ENCODE measurements at places on chromosomes 6 and 20. TPM values are rescaled to one million over a fixed set of nuclear protein-coding genes. Genes with fewer than 3 reads are reported as not detected.

DNA sequence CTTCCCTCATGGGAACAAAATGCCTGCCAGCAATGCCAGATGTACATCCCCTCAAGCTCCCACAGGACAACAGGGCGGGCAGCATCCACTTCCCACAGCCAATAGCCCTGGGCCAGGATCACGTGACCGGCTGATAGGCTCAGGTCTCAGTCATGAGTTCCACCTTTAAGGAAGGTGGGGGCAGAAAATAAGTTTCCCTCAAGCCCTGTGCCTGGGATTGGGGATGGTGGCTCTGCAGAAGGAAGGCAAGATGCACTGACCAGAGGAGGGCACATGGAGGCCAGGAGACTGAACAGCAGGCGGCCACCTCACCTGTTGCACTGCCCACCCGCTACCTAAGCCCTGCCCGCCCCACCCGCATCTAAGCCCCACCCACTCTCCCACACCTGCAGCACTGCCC, 149.1 kb downstream of the BMP7 start:
- H3K27me3 ChIP-seq: no peaks in the 10 kb centered on the region
- no peaks in the 10 kb centered on the region for H3K36me3 ChIP-seq
- no peak overlapping the region for H3K27ac ChIP-seq
- no peak for DNase-seq
- no peaks in the 10 kb centered on the region for H3K4me1 ChIP-seq

- H3K4me1 ChIP-seq: peaks cover 26% of the 10 kb centered on the region
- DNase-seq: peak; percentile 20
- no peak overlapping the region for H3K27ac ChIP-seq
- H3K36me3 ChIP-seq: no peaks in the 10 kb centered on the region
- no peak overlapping the region for H3K4me3 ChIP-seq
Measured at GRCh38 chr20:19673575-19673974, 84.5 kb upstream of the RIN2 start.

DNA sequence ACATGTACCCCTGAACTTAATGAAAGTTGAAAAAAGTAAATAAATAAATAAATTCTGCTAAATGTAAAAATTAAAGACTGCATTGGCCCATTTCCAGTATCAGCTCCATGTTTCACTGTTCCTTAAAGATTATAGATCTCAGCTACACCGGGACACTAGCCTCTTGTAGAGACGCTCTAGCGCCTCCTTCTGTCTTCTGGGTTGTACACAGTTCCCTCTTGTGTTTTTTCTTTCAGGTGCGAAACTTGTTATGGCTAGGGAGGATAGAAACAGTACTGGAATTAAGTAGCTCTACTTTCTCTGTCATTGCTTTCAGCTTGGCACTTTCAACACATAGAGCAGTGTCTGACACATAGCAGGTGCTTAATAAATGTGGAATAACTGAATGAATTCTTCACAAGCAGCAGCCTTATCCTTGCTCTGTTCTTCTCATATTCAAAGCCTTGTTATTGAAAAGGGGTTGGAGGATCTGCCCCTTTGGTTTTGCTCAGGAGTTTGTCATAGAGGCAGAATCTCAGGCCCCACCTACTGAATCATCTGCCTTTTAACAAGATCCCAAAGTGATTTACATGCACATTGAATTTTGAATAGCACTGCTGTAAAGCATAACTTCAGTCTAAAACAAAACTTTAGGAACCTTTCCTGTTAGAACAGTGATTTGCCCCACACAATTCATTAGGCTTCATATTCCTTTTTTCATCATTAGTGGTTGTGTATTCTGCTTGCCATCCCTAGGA, 92.3 kb downstream of the FIG4 start:
- H3K27ac ChIP-seq: no peak overlapping the region

GRCh38 chr6:11270030-11271027, 37.9 kb upstream of the NEDD9 start:
- H3K36me3 ChIP-seq: peaks cover 10% of the 10 kb centered on the region
- H3K4me3 ChIP-seq: no peak overlapping the region
- H3K4me1 ChIP-seq: peaks cover 3% of the 10 kb centered on the region
- no peak for DNase-seq
- H3K27me3 ChIP-seq: no peaks in the 10 kb centered on the region
- no peak overlapping the region for H3K27ac ChIP-seq

- no peak overlapping the region for H3K4me3 ChIP-seq
- DNase-seq: no peak
- H3K27me3 ChIP-seq: no peaks in the 10 kb centered on the region
Measured at GRCh38 chr20:24956001-24956841, 7.2 kb downstream of the CST7 start.

DNA sequence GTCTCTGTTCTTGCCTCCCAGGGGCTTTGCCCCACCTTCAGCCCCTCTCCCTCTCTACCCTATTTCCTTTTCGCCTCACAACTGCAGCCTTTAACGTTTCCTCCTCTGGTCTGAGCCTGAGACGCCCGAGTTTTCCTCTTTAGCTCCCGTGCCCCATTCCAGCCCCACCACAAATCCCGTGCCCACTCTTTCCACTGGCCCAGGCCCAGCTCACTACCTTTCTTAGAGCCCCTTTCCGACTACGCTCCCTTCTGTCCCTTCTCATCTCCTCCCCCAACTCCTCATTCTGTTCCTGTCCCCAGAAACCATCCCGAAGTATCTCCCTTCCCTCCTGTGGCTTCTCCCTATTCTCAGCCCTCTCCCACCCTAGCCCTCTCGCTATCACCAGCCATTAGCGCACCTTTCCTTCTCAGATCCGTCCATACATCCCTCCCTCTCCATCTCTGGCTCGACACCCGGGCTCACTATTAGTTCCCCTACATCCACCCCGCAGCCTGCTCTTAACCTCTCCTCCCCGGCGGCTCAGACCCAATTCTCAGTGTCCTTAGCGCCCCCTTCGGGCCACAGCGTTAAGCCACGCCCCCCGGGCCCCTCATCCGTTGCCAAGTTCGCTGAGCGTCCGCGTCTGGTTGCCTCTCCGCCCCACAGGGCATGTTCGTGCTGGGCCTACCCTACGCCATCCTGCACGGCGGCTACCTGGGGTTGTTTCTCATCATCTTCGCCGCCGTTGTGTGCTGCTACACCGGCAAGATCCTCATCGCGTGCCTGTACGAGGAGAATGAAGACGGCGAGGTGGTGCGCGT, 2.7 kb downstream of the SLC32A1 start:
- peaks cover 11% of the 10 kb centered on the region for H3K4me1 ChIP-seq
- no peak overlapping the region for H3K27ac ChIP-seq
- H3K4me3 ChIP-seq: no peak overlapping the region
- peaks cover 98% of the 10 kb centered on the region for H3K27me3 ChIP-seq

GRCh38 chr6:47700053-47700452, 1.7 kb downstream of the ADGRF4 start:
- H3K4me1 ChIP-seq: no peaks in the 10 kb centered on the region
- H3K27me3 ChIP-seq: no peaks in the 10 kb centered on the region
- no peaks in the 10 kb centered on the region for H3K36me3 ChIP-seq

DNA sequence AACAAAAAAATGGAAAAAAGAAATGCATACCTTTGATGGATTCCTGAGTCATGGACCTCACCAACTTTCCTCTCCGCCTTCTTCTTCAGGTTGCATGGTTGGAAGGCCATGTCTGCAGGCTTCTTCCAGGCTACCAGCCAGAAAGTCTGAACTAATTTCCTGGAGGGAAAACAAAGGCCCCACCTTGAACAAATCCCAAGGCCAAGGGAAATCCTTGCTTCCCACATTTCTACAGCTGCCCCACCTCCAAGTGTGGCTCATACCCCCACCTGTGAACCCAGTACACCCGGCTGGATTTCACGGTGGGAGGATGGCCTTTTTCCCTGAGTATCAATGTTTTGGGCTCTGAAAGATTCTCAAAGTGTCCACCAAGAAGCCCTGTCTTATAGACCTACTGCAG, 22.4 kb downstream of the IL17A start:
- H3K4me3 ChIP-seq: no peak overlapping the region
- no peaks in the 10 kb centered on the region for H3K27me3 ChIP-seq
- H3K4me1 ChIP-seq: no peaks in the 10 kb centered on the region
- no peak overlapping the region for H3K27ac ChIP-seq

DNA sequence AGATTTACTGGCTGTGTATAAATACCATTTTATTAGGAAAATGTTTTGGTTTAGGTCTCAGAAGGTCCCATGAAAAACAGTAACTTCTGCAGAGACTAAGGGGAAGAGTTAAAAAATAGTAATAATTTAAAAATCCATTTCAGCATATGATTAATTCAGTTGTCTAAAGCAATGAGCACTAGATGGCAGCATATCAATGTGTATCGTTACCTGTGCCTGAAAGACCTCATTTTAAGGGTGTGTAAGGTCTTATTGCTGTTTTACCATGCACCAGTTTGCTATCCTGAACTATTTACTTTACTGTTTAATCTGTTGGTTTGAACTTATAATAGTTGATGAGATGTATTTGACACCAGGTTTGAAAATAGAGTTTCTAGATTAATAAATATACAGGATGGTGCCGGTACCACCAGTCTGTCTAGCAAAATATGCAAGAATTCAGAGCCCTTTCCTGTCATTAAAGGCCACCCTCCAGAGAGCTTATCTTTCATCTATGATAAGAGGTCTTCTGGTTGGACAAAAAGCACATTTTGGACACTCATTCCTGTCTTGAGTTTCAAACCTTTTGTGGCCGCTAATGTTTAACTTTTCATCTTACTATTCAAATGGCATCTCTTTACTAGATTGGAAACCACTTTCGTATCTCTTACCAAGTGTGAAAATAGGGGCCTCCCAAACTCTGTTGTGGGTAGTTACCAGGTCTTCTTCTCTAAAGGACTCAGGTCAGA, 8.9 kb upstream of the AHI1 start:
- no peak overlapping the region for H3K4me3 ChIP-seq
- H3K36me3 ChIP-seq: no peaks in the 10 kb centered on the region
- no peaks in the 10 kb centered on the region for H3K4me1 ChIP-seq
- no peak overlapping the region for H3K27ac ChIP-seq

- H3K27me3 ChIP-seq: no peaks in the 10 kb centered on the region
- no peak for DNase-seq
- H3K4me1 ChIP-seq: no peaks in the 10 kb centered on the region
- H3K4me3 ChIP-seq: no peak overlapping the region
- no peaks in the 10 kb centered on the region for H3K36me3 ChIP-seq
- H3K27ac ChIP-seq: no peak overlapping the region
Measured at GRCh38 chr6:141088171-141088570, 1044.6 kb upstream of the GJE1 start.

GRCh38 chr20:33852626-33853506, 41.7 kb downstream of the CHMP4B start:
- H3K4me3 ChIP-seq: no peak overlapping the region
- peak overlapping the region; percentile 14 for H3K27ac ChIP-seq
- DNase-seq: no peak
- peaks cover 97% of the 10 kb centered on the region for H3K36me3 ChIP-seq
- no peaks in the 10 kb centered on the region for H3K27me3 ChIP-seq
- peaks cover 13% of the 10 kb centered on the region for H3K4me1 ChIP-seq

LAMA4 gene
- polyA plus RNA-seq: not detected

- H3K36me3 ChIP-seq: no peaks in the 10 kb centered on the region
- H3K4me1 ChIP-seq: no peaks in the 10 kb centered on the region
- H3K27me3 ChIP-seq: peaks cover 28% of the 10 kb centered on the region
- no peak for DNase-seq
- H3K27ac ChIP-seq: no peak overlapping the region
Measured at GRCh38 chr20:63837479-63837878, 6.4 kb upstream of the ZBTB46 start.

PPIL6 gene
- 0.09 TPM for polyA plus RNA-seq

GPR6 gene
- not detected for polyA plus RNA-seq

- no peak overlapping the region for H3K4me3 ChIP-seq
- H3K27me3 ChIP-seq: no peaks in the 10 kb centered on the region
- H3K4me1 ChIP-seq: no peaks in the 10 kb centered on the region
- no peak overlapping the region for H3K27ac ChIP-seq
- no peak for DNase-seq
Measured at GRCh38 chr6:75502884-75503283, 9.3 kb upstream of the FILIP1 start.

DNA sequence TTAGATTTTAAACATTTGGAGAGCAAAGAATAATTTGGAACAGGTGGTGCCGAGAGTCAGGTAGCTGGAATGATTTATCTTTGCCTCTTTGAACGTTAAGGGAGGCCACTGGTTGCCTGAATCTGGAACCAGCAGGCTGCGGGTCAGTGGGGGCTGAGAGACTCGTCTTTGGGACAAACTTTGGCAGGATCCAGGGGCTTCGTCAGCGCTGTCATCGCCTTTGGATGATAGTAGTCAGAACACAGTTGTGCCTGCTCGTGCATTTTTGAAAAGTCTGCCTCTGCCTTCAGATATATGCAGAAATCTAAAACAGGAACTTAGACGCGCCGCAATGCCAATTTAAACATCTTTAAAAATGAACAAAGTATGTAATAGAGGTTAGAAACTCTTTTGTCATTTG, 5.0 kb downstream of the EYA2 start:
- no peak overlapping the region for H3K4me3 ChIP-seq
- H3K27me3 ChIP-seq: peaks cover 27% of the 10 kb centered on the region
- H3K4me1 ChIP-seq: no peaks in the 10 kb centered on the region
- no peak for DNase-seq
- no peak overlapping the region for H3K27ac ChIP-seq

DNA sequence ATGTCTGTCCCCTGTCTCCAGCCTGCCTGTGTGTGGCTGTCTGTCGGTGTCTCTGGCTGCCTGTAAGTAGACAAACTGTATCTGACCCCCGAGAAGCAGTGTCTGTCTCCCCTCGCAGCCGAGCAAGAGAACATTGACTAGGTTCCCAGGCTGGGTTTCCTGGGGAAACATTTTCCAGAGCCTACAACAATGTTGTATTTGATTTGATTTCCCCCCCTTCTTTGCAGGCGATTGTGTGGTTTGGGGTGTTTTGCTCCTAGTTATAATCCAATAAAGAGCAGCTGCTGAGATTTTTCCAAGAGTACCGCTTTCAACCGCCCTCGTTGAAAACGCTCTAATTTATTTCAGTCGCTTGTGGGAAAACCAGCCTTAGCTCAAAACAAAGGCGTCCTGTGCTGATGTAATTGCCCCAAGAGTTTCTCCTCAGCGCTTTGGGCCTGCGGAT, 92.6 kb downstream of the CDC5L start:
- peaks cover 12% of the 10 kb centered on the region for H3K4me1 ChIP-seq
- H3K27me3 ChIP-seq: no peaks in the 10 kb centered on the region
- H3K4me3 ChIP-seq: no peak overlapping the region
- no peaks in the 10 kb centered on the region for H3K36me3 ChIP-seq
- no peak overlapping the region for H3K27ac ChIP-seq
- no peak for DNase-seq

DNA sequence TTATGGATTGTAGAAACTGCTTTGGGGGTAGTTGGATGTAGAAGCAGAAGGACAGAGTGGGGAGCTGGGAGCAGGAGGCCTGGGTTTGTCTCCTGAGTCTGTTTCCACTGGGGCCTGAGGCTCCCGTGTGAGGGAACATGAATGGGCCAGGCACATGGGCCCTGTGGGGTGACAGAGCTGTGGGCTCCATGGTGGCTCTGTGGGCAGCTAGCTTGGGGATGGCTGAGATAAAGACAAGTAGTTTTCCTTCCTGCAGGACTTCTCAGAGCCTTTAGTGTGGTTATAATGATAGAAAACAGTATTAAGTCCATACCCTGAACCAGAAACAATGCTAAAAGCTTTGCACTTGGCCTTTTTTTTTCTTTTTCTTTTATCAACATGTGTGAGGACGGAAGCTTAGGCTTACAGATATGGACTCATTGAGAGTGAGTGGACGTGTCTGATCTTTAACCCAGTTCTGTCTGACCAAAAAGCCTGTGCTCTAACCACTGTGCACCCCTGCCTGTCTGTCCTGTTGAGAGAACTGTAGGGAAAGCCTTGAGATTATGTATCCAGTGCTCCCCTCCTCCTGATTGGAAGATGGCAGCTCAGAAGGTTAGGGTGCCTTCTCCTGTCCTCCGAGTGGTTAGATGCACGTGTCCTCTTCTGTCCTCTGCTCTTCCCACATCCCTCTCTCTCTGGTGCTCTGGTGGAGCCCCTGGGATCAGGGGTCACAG, 98.3 kb downstream of the CDH26 start:
- DNase-seq: peak; percentile 28
- peak overlapping the region; percentile 24 for H3K4me3 ChIP-seq
- peaks cover 90% of the 10 kb centered on the region for H3K4me1 ChIP-seq
- H3K27ac ChIP-seq: peak overlapping the region; percentile 97
